ENCODE measurements at places on chromosomes 3 and 15.

DNA sequence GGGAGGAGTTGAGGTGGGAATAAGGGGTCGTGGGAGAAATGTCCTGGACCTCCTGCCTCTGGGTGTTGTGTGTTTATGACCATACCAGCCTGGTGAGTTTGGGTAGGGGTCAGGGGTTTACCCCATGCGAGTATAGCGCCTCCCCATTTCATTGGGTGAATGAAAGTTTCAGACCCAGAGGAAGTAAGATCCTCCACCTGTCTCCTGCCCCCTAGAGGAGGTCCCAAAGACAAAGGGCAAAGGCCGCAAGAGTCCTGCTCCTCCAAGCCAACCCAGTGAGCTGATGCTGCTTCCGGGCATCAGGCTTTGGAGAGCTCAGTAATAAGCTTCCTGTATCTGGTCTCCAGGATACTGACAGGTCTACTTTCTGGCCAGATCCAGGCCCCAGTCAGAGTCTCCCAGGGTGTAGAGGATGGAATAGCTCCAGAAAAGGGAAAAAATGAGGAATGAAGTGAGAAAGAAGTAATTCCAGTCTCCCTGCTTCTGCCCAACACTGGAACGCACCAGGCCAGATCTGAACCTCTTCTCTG, 6.4 kb upstream of the TBC1D21 start:
- DNase-seq = no peak

- no peak for DNase-seq
Observed at GRCh38 chr15:101326026-101326315, 30.9 kb upstream of the SNRPA1 start.

DNA sequence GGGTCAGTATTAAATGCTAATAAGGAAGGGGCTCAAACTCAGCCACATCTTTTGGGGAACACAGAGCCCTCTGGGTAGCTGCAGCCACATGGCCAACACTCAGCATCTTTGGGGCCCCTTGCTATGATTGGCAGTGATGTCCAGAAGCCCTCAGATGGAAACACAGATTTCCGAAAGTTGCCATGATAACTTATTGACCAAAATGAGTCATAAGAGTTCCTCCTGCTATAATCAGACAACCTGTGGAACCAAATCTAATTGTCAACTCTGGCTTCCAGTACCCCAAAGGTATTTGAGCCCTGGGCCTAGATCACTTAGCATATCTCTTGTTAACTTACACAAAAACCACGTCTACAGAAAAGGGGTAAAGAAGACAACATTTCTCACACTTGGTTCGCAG, 392.2 kb downstream of the KCNH8 start:
- no peak for DNase-seq

DNA sequence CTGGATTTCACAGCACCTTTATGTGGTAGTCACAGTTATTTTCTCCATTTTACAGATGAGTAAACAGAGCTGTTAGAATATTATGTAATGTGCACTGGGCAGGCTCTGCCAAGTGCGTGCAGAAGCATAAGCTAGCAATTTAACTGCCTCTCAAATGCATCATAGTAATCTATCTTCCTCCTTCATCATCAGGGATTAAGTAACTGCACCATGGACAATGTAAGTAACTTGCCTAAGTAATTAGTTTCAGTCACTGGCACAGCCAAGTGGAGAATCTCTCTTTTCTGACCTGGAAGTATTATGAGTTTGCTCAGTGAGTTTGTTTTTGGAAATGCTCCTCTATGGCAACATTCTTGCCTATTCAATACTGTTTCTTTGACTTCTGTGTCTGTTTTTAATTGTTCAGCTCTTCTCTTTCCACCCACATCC, 260.5 kb downstream of the PTPRG start:
- DNase-seq = no peak

DNA sequence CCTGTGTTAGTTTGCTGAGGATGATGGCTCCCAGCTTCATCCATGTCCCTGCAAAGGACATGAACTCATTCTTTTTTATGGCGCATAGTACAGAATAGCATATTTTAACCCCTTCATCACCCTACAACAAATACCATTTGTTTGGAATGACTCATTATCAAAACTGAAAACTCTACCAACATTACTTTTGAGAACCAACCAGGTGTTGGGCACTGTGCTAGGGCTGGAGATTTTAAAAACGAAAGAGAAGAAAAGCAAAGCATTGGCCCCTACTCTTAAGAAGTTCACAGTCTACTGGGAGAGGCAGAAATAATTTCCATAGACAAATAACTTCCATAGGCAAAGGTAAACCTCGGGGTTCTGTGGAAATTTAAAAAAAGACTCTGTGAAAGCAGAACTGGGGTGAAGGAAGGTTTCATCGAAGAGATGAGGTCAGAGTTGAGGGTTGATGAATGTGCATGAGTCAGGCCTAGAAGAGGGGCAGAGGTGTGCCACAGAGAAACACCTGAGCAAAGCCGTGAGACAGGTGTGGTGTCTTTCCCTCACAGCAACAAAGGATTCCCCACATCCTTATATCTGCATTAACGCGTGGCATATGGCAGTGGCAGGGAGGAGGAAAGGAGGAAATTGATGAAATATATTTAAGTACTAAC, 51.0 kb downstream of the MCF2L2 start:
- no peak for DNase-seq

- no peak for DNase-seq
Observed at GRCh38 chr15:38768970-38769369, 204.4 kb upstream of the RASGRP1 start.

DNA sequence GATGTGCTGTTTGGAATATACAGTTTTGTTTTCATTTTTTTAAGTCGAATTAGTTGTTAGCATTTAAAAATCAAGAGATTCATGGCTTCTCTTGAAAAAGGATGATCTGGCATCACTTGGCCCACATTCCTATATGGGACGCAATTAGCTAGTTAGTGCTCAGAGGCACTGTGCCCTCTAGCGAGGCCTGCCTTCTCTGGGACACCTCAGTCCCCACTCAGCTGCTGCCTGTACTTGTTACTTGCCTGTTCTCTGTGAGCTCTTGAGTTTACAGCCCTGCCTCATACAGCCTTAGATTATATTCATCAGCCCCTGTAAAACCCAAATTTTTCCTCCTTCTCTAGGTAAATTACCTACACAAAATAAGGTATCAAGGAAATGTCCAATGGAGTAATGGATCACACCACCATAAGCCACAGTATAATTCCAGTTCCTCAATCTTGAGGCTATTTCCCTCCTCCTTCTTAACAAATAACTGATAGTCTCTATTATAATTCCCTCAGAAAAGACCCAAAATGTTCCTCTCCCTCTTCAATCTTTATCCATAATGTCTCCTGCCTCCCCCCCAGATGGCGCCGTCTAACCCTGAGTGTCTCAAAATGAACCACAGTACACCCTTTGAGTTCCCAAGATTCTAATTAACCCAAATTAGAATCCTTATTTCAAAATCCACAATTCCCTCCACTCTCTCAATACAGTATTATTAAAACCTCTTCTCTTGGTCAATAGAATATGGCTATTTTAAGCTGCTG, 2.7 kb downstream of the ZMAT3 start:
- no peak for DNase-seq

GRCh38 chr3:68207327-68207726, 552.9 kb upstream of the SUCLG2 start:
- DNase-seq = no peak

Data from vagina (tissue), 2 donors.